ENCODE measurements at places on chromosomes 6 and 20. TPM values are rescaled to one million over a fixed set of nuclear protein-coding genes. Genes with fewer than 3 reads are reported as not detected.

The NKAIN4 gene
- total RNA-seq: 5.2 TPM

The CDK19 gene
- 3.5 TPM for total RNA-seq

The NSFL1C gene
- total RNA-seq: 106 TPM

The SERINC3 gene
- total RNA-seq: 89.6 TPM

The FITM2 gene
- total RNA-seq: 8.7 TPM

The MCHR2 gene
- not detected for total RNA-seq

The CDH22 gene
- 0.03 TPM for total RNA-seq

The ANKRD66 gene
- not detected for total RNA-seq

The SLC17A3 gene
- 0.86 TPM for total RNA-seq

The MLN gene
- total RNA-seq: not detected
